ENCODE measurements at places on chromosomes 1 and 21.

DNA sequence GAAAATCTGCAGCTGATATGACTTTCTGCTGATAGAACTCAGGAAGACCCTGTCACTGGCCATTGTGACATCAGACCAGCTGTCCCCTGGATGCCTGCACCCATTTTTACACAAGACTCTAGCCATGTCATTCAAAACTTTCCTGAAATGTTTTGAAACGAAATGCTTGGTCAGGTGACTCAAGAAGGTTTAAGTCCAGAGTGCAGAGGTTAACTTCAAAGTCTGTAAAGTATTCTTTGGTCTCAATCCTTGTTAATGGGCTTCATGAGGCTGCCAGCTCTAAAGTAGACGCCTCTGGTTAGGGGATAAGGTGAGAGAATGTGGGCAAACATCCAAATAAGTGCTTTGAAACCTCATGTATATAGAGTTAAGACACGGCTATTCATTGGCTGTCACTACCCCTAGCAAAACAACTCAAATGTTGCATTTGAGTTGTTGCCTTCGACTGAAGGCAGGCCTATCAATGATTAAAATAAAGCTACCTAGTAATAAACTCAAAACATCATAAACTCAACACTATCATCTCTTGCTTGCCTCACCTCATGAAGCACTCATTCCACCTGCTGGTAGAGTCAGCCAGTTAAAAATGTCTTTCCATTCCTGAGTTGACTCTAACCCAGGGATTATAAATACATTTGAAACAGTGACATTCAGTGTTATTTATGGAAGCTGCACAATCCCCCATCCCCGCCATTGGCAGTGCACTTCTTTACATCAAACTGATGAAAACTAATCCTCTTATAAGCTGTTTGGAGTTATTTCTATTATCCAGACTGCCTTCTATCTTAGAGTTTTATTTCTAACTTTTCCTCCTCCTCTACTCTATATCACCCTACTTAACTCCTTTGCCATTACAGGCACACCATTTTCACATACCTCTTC is 26.0 kb downstream of the RABIF start:
- DNase-seq = no peak

GRCh38 chr1:93362237-93362636 is 16.5 kb downstream of the DR1 start:
- DNase-seq = no peak

DNA sequence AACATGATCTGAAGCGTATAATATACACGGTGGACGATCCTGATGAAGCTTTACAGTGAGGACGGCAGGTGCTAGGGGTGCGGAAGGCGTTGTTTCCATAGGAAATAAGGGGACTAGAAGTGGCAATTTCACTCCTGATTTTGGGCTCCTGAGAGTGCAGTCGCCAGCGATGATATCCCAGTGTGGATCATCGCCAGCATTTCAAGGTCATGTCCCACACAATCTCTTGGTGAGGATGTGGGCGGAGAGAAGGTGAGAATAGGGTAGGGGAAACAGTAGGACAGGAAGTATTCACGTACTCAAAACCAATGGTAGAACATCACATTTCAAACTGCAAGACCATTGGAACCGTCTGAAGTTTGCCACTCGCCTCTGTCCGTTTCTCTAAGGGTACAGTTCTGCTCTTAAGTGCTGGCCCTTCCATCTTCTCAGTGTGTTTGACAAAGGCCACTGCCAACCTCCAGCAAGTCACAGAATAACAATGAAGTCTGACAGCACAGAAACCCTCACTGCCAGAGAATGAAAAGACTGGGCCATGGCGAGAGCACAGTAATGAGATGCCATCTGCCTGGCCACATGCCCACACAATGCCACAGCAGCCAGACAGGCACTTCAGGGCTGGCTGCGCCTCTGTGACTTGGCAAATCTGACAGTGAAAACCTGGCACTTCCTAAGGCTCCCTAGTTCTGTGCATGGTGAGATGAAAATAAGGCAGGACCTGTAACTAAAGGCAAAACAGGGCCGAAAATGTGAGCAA is 27.9 kb downstream of the PCSK9 start:
- DNase-seq = no peak

DNA sequence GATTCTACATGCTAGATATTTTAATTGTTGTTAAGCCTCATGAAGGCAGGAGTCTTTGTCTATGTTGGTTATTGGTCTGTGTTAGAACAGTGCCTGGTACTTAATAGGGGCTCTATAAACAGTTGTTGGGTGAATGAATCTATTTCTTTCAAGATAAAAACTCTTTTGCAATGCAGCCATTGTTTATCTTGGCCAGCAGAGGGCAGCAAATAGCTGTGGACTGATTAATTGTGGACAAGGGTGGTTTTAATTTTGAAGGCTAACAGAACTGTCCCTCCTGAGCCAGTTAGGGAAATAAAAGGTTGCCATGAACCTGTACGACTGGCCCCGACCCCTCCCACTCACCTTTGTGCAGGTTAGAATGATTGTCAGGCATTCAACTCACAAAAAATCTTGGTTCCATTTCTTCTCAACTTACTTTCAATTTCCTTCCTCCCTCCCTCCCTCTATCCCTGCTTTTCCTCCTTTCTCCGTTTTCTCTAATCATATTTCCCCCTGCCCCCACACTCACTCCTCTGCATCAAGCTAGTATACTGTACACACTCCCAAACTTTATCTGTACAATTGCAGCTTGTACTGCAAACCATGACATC is 66.3 kb upstream of the DIRAS3 start:
- peak; percentile 49 for DNase-seq

DNA sequence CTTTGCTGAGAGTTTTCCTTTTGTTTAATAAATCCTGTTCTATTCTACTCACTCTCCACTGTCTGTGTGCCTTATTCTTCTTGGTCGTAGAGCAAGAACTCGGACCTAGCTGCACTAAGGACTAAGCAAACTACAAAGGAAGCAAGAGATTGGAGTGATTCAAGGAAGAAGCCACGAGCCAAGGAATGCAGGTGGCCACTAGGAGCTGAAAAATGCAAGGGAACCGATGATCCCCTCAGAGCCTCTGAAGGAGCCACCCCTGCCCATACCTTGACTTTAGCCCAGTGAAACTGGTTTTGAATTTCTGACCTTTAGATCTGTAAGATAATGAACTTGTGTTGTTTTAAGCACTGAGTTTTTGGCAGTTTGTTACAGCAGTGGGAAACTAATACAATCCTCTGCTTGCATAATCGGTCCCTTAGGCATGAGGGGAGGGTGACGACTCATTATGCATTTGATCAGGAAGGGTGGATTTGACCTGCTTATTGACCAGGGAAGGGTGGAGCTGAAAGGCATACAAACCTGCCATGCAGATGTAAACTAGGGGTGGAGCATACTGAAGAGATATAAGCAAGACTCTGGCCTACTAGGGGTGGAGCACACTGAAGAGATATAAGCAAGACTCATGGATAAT is 6.2 kb upstream of the CA6 start:
- peak; percentile 80 for DNase-seq

DNA sequence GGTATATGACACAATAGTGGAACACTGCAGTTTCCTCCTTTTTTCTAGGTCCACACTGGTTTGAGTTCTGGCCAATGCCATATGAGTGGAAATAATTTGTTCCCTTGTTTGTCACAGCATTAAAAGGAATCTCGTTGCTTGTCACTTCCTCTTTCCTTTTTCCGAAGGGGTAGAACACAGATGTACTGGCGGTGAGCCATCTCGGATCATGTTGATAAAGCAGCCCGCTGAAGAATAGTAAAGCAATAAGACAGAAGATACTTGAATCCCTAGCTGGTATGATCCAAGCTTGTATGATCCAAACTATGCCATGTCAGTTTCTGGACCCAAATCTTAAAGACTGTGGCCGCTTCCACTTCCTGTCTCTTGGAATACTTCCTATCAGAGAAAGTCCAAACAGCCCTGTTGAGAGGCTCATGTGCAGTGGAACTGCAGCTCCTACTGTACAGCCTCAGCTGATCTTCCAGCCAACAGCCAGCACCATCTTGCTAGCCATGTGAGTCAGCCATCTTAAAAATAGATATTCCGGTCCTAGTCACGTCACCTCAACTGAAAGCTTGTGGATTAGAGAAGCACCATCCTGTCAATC is 40.3 kb downstream of the CFHR5 start:
- no peak for DNase-seq

DNA sequence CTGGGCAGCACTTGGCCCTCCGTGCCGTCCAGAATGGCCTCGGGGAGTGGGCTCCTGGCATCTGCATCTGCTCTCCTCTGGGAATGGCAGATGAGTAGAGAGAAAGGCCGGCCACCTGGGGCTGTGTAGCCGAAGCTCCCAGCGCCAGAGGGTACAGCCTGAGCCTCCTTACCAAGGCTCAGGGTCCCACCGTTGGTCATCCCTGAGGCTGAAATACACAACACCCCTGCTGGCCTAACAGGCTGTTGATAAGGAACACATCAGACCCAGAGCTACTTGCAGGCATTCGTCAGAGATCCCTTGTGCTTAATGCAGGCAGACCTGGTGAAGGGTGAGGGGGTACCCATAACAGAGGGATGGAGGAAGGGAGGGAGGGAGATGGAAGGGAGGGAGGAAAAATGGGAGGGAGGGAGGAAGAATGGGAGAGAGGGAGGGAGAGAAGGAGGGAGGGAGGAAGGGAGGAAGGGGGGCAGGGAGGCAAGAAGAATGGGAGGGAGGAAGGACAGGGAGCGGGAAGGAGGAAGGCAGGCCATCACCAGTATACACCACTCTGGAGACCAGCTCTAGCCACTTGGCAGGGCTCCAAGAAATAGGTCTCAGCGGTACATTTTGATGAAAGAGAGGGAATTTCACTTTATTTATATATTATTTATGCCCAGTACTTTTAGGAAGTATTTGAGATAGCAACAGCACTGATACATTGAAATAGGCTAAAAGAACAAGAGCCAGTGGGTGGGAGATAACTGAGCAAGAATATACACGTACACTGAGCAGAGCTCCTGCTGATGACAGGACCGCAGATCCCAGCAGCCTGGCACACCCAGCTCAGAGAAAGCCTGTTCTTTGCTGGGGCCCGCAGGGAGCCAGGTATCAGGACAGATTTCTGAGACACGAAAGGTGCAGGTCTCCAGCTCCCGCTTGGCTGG is 315.0 kb upstream of the VAMP3 start:
- DNase-seq = no peak

DNA sequence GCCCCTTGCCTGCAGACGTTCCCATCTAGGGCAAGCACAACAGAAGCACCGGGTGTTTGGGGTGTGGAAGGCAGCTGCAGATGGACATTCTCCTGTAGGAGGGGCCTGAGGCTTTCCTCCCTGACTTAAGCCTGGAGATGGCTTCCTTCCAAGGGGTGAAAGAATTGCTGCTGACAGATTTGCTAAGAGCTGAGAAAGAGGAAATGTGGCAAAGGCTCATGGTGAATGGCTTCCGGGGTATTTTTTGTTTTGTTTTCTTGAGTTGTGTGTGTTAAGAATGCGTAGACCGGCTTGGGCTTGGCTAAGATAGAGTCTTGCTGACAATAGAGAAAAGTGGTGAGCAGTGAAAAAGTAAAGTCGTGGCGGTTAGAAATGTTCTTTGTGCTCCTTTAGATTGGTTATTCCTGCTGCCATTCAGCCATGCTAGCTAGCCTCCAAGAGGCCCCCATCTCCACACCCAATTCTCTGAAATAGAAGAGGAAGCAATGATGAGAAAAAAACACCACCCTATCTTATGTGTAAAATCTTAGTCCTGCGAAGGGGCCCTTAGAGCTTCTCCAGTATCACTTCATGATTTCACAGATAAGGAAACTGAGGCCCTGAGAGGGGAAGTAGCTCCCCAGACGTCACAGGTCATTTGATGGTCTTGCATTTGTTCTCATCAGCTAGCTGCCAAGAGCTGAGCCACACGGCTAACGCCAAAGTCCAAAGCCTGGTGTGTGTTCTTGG is 36.9 kb downstream of the EIF2D start:
- peak; percentile 94 for DNase-seq

DNA sequence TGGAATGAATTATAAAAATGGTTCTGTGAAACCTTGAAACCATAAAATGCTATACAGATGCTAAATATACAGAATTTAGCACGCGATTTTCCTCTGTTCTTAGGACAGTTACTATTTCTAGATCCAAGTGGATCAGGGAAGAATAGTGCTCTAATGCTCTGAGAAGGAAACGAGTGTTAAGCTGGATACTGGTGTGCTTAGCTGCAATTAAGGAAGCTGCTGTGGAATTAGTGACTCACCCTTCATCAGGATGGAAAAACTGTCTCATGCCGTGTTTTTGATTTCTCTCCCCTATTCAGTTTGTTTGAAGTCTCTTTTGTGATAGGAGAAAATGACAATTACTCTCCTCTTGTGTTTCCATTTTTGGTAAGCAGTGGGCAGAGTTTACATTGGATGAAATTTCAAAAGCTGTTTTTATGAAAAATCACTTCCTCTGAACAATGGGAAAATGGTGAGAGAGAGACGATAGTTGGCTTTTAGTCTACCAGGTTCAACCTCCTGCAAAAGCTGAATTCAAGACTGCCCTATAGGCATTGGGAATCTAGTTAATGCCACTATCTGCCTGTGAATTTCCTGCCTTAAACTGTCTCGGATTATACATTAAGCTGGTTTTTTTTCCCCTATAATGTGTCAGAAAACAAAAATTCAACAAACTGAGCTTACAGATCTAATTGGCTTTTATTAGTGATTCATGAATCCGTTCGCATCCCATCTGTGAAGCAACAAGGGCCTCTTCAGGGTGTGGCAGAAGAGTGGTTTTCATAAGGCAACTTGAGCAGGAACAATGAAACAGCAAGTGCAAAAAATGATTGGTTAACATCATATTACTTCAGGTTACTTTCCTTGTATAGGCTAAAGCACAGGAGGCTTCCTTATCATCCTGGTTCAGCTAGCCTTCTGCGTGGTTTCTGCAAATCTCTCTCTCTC is 179.8 kb downstream of the ST6GALNAC3 start:
- no peak for DNase-seq

- DNase-seq = no peak
These were observed 112.9 kb downstream of the HLX start for GRCh38 chr1:220991959-220992704.

DNA sequence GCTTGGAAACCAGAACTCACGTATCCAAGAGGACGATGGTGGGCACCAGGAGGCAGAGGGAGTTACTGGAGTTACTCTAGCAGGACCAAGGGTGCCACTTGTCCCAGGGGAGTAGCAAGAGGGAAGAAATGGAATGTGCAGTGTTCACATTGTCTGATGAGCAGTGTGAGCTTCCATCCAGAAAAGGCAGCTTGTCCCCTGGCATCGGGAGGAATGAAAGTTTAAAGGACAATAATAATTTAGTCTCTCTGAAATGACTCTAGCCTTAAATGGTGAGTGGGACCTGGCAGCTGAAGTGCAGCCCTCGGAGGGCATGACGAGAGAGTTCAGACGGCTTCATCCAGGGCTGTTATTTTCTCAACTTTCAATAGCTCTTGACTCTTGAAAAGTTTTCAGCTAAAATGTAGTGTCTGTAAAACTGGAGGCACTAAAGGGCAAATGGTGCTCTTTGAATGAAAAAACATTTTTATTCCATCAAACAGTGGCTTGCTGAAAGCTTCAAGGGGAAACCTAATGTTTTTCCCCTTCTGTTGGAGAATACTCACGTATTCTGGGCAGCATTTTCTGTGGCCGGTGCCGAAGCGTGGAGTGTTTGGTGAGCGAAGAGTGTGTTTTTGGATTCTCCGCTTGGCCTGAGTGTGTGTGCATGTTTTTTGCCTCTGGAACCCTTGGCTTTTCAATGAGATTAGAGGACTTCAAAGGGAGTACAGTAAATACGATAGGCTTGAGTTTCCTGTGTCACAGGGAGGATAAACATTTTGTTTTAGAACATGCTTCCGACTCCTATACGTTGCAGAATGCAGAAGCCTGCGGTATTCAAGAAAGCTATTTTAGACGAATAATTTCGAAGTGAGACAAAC is 157.3 kb downstream of the GALNT2 start:
- no peak for DNase-seq
